Effector CD4-positive, alpha-beta T cell (primary cell): ENCODE measurements at places on chromosomes 1 and 21.

DNA sequence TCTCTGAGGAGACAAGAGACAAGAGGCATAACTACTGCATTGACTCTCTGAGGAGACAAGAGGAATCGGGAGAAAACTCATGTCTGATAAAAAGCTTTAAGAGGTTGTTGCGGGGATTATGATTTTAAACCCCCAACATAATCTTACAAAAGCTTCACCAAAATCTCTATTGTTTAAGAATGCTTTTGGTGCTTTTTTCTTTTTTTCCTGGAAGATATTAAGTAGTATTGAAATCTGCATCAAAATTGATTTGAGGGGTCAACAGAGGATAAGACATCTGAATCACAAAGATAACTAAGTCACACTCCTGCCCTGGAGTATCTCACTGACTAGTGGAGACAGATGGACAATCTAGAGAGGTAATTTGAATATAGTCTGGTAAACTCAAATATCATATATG, 115.6 kb upstream of the MROH9 start:
- DNase-seq, result no peak

DNA sequence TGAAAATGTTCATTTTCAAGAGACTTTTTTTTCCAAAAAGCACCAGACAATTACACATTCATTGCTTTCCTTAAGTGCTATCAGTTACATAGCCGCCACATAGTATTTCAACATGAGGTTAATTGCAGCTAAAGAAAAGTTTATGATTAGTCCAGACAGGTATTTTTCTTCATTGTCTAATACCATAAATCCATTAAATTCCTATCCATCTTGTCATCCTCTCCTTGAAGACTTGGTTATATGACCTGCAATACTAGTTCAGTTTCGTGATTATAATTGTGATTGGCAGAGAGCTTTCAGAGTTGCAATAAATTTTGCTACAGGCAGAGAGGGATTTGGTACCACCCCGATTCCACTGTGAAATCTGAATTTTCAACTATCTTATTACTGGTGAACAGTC, 437.7 kb downstream of the GPATCH2 start:
- DNase-seq, result no peak

DNA sequence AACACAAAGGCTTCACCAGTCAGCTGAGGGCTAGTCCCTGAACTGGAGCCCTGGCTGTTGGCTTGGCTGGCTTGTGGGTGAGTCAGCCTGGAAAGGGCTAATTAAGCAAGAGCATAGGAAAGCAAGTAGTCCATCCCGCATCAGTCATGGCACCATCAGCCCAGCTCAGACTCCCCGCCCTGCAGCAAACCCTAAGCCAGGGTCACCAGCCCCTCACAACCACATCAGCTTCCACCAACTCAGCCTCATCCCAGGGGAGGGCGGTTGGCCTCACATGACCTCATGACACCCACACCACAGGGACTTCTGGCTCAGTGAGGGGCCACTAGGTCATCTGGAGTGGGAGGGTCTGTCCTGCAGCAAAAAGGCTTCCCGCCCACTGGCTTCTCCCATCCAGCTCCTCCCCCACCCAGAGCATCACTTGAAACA, 7.0 kb upstream of the SPATC1L start:
- no peak for DNase-seq

DNA sequence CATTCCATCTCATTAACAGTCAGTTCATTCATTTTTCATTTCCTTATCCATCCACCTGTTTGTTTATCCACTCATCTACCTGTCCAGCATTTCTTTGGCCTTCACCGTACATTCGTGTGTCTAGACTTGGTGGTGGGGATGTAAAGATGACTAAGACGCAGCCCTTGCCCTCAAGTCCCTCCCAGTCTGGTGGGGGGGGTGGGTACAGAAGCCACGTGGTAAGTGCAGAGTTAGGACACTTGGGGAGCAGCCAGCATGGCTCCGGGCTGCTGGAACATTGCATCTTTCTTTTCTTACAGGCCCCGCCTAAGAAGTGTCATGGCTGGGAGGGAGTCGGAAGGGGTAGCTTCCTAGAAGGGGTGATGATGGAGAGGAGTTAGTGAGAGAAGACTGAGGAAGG, 17.2 kb downstream of the KIF26B start:
- DNase-seq, result no peak

DNA sequence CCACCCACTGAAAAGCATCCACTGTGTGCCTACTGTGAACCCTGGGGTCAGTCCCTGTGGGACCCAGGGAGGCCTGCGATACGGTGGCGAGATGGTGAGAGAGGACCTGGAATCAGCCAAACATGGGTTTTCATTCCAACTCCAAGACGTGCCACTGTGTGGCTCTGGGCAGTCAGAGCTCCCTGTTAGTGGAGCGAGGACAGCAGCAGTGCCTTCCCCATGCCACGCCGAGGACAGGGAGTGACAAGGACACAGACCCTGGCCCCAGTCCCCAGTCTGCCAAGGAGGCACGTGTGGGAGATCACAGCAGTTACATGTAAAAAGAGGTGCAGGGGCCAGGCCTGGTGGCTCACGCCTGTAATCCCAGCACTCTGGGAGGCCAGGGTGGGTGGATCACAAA, 50.9 kb upstream of the TMEM51 start:
- no peak for DNase-seq

- DNase-seq, result no peak
Measured at GRCh38 chr1:234243521-234244260, 129.6 kb upstream of the COA6 start.

- no peak for DNase-seq
Measured at GRCh38 chr1:99763956-99764355, 2.5 kb downstream of the FRRS1 start.

DNA sequence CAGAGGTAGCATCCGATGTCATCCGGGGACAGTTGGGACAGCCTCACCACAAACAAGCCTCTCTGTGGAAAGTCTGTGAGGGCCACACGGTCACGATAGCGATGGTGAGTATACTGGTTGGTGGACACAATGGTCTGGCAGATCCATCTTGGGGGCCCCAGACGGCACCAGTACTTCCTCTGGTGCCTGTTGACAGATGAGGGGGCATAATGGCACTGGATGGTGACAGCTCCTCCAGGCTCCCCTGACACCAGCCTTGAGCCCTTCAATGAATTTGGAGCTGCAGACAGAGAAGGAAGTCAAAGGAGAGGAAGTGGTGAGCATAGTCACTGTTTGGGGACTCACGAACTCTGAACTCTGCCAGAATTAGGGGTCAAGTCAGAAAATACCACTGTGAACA, 8.0 kb downstream of the FCAMR start:
- no peak for DNase-seq

GRCh38 chr1:40951943-40952743, 27.4 kb upstream of the CTPS1 start:
- DNase-seq, result peak; percentile 47

- no peak for DNase-seq
Measured at GRCh38 chr1:93842750-93843500, 36.1 kb downstream of the DNTTIP2 start.

DNA sequence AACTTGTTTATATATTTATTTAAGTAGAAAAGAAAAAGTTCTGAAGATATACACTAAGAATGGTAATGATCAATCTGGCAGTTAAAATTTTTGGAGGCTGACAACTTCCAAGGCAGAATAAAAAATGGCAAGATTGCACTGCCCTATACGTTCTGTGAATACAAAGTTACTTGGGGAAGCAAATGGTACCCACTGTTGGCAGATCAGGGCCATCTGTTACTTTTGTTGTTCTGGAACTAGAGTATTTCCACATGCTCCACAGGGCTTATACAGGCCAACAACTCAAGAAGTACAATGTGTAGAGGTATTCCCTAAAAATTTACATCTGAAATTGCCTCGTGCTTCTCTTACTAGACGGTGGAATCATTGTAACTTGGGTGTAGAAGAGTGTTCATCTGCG, 53.2 kb downstream of the AHCTF1 start:
- DNase-seq, result no peak

GRCh38 chr1:216448011-216448510, 24.8 kb upstream of the USH2A start:
- no peak for DNase-seq

DNA sequence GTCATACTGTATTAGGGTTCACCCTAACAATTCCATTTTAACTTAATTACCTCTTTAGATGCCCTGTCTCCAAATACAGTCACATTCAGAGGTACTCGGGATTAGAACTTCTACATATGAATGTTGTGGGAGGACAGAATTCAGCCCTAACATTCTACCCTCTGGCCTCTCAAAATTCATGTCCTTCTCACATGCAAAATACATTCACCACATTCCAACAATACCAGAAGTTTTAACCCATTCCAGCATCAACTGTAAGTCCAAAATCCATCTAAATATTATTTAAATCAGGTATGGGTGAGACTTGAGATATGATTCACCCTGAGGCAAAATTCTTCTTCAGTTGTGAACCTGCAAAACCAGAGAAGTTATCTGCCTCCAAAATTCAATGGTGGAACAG, 14.5 kb downstream of the LY9 start:
- no peak for DNase-seq

GRCh38 chr1:152623203-152623844, 421 bp upstream of the LCE3A start:
- DNase-seq, result no peak

DNA sequence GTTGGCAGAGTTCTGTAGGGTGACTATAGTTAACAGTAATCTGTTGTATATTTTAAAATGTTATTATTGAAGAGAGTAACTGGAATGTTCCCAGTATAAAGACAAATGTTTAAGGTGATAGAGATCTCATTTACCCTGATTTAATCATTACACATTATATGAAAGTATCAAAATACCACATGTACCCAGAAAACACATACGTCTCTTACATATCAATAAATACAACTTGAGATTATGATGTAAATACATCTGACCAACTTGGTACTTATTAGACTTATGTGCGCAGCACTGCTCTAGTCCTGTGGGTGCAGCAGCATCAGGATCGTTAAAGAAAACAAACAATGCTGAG, 670 bp upstream of the PARK7 start:
- DNase-seq, result no peak

DNA sequence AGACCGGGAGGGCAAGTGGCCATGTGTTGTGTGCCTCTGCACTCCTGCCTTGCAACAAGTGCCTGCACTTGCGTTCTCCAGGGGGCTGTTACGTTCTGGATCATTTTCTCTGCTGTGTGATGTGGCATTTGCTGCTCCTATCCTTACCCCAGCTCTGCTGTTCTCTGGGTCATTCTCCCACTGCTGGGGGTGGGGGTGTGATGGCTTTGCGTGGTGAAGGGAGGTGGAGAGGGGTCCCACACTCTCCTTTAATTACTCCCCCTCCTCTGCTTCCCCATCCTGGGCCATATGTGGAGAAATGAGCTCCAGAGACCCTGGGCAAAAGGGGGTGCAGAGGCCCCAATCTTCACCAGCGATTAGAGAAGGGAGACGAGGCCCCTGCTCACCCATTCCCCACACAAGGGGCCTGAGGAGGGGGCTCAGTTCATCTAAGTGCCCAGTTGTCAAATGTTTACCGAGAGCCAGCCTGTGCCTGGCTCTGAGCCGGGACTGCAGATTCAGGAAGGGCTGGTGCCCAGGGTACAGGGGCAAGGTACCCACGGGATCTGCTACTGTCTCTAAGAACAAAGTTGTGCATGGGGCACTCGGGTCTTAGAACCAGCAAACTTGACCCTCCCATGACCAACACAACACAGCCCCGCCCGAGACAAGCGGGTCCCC, 355.4 kb downstream of the PTPRU start:
- DNase-seq, result no peak

- no peak for DNase-seq
Measured at GRCh38 chr1:25871086-25871703, 4.3 kb downstream of the PAQR7 start.

- no peak for DNase-seq
Measured at GRCh38 chr21:44010429-44010828, 1.7 kb upstream of the TRAPPC10 start.

- DNase-seq, result no peak
Measured at GRCh38 chr1:64483731-64484414, 13.9 kb downstream of the CACHD1 start.

DNA sequence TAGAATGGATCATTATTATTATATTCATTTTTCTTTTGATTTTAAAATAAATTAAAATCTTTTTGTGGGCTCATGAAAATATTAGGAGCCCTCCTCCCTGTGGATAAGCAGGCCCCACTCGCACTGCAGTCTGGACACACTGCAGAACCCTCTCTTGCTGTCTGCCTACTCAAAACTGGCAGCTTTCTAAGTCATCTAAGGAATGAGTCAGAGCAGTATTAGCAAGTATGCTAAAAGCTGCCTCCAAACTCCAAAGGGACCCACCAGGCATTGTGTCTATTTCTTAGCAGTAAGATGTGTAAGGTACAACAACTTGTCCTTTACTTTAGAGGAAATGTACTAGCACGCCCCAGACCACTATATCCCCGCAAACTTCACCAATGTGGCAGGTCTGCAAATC, 108.8 kb downstream of the SYF2 start:
- DNase-seq, result no peak

DNA sequence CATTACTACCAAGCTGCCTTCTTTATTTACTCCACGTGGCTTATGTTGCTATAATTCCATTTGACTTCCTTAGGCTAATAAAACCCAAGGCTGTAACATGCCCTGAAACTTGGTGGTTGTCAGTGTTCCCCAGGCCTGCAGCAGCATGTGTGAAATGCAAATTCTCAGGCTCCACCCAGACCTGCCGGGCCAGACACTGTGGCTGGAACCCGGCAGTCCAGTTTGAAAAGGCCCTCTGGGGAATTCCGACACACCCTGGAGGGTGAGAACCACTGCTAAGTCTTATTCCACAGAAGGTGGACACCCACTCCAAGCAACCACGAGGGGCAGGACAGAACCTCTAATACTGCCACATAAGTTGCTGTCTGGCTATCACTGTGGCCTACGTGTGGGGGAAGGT, 41.4 kb downstream of the URB1 start:
- no peak for DNase-seq

GRCh38 chr1:176820391-176821031, 344.0 kb downstream of the ASTN1 start:
- DNase-seq, result no peak

DNA sequence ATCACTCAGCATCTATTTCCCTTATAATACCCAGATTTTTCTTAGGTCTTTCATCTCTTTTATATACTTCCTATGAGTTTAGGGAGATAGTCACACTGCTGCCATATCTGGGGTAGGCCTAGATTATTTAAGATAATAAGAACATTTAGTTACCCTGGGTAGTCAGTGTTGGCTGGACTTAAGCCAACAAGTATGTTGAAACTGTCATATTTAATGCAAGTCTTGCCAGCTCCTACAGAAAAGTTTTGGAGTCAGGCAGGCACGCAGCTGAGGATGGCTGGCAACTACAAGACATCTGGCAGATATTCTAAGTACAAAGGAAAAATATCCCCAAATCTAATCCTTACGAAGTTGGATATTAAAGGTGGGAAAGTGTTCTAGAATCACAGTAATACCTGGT, 19.2 kb upstream of the DEPDC1 start:
- DNase-seq, result no peak

DNA sequence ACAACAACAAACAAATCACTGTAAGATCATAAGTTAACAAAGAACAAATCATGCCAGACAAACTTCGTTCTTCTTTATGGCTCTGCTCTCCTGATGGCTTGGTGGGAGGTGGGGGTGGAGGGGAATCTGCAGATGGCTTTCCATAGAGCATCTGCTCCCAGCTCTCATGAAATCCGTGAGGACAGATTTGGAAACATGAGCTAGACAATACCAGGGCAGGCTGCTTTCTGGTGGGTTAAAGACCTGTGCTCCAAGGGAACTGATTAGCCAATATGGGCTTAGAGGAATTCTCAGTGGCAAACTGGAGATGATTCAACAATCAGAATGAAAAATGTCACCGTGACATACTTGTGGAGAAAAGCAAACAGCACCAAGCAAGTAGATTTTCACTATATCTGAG, 69.4 kb upstream of the TLR5 start:
- DNase-seq, result no peak
